GM18507 (cell line): ENCODE measurements at places on chromosomes 2 and 18.

- no peak for DNase-seq
Measured at GRCh38 chr2:3325458-3326181, 52.0 kb downstream of the EIPR1 start.

DNA sequence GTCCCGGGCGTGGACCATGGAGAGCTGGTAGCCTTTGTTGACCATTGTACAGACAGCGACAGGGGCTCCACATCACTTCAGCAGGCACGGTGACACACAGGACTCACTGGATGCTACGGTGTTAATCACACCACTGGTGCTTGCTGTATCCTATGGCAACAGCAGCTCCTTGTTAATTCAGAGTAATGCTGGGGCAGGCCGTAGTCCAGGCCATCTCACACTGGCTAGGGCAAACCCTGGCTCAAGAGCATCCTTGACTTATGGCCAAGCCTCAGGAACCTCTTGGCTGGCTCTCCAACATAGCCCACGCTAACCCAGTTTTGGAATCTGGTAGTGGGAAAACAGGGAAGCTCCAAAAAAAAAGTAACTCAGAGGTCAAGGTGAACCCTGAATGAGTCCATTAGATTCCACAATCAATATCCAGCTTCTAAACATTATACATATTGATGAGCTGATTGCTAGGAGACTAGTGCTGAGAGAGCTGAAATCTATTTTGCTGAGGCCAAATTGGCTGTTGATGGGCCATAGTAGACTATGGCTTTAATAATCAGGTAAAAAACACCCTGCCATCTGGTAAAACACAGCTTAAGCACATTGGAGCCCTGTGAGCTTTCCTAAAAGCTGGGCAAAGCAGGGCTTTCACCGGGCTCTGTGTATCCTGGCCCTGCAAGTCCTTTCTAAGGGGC is 253.6 kb downstream of the PRKCE start:
- no peak for DNase-seq

DNA sequence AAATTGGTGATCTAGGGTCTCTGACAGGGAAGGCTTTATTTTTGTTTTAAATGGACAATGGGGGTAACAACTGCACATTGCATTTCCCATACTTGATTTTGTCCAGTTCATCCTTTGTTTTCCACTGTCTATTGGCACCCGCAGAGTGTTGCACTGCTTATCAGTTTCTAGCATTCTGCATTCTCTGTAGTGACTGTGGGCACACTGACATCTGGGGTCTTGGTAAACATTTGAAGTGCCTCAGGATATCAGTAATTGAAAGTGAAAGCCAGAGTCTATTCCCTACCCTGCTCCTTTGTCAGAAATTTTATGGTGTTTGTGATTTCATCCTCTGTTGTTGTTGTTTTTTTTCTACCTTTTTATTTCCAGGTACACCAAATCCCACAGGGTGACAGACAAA is 132.1 kb upstream of the EPC2 start:
- no peak for DNase-seq

- no peak for DNase-seq
Measured at GRCh38 chr18:73839441-73839840, 308.2 kb downstream of the FBXO15 start.

DNA sequence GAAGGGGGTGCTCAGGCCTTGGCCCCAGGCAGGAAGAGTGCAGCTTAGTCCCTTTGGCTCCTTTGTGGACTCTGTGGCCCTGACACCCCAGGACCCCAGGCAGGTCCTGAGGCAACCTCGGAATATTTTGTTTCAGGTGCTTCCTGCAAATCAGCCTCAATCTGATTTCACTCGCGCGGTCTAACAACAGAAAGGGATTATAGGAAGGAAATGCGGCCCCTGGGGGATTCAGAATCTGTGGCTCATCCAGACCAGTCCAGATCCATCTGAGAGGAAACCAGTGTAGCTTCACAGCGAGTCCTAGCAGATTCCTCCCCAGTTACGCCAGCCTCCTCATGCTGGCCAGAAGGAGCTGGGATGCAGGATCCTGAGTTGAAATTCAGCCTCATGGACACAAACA is 59.5 kb upstream of the YWHAQ start:
- DNase-seq, result no peak

GRCh38 chr2:121910139-121910538 is 154.7 kb downstream of the TSN start:
- DNase-seq, result no peak

DNA sequence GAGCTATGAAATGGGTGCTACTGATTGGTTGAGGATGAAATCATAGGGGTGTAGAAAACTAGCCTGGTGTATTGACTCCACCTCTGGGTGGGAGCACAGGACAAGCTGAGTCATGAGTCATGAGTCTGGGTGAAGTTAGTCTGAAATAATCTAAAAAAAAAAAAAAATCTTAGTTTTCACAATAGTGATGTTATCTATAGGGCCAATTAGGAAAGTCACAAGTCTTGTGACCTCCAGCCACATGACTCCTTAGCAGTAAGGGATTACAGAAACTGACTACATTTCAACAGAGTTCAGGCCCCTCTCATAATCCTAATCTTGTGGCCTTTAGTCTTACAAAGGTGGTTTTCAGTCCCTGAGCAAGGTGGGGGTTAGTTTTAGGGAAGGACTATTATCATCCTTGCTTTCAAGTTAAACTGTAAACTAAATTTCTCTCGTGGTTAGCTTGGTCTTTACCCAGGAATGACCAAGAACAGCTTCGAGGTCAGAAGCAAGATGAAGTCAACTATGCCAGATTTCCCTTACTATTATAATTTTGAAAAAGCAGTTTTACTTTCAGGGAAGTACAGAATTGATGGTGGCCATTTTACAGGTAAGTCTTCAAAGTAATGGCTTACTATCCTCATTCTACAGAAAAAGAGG is 338.0 kb upstream of the GYPC start:
- DNase-seq, result no peak
